Stimulated activated CD4-positive, alpha-beta T cell treated with anti-CD3 and anti-CD28 coated beads, Interleukin-4, amount 100 ng/mL, for 1 hour (primary cell): ENCODE measurements at places on chromosomes 1 and 21.

DNA sequence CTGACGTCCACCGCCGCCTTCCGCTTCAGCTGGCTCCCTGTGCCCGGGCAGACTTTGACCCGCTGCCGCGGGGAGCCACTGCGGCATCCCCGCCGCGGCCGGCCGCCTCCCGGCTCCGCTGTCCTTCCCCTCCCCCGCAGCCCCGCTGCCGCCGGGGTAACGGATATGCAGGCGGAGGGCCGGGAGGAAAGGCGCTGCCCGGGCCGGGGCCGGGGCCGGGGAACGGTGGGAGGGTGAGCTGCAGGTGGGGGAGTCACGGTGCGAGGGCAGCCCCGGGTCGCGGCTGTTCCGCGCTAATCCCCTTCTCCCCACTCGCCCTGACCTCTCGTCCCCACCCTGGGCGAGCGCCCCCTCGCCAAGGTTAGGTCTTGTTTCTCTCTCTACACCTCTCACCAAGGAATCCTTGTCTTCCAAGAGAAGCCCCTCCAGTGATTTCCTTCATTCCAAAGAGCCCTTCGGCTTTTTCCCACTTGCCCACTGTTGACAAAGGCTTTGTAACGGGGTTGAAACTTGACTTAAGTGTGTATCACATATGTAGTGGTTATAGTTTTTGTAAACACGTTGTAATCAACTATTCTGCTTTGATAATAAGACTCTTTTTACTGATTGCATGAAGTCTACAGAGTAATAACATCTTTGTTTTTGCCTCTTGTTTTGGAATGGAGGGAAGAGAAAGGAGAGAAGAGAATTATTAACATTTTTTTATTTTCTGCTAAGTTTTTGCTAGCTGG, 669 bp downstream of the XPR1 start:
- DNase-seq = peak; percentile 65

- DNase-seq = no peak
These were observed 4.4 kb upstream of the SAMD11 start for GRCh38 chr1:919271-919872.

GRCh38 chr1:237013608-237014007, 9.4 kb upstream of the MT1HL1 start:
- no peak for DNase-seq

DNA sequence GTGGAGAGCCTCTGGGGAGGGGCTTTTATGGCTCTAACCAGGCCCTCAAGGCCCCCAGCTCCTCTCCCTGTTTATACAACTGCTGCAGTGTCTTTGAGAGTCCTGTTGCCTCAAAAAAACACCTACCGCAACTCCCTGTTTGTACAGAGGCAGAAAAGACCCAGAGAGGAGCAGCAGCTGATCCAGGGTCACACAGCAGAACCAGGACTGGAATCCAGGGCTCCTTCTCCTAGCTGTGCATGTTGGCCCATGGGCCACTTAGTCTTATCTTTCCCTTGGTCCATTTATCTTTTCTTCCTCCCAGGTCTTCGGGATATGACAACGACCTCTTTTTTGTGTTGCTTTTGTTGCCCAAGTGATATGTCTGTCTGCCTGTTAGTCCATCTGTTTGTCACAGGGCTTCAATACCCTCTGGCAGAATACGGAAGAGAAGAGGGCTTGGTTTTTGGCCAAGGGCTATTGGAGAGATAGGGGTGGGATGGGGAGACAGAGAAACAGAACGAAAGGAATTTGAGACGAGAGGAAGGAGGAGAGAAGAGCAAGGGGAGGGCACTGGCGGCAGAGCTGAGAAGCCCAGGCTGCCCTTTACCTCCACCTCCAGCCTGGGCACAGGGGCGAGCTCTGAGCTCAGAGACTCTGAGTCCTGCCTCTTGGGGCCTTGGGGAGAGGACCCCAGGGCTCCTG, 33.5 kb upstream of the WASF2 start:
- no peak for DNase-seq

DNA sequence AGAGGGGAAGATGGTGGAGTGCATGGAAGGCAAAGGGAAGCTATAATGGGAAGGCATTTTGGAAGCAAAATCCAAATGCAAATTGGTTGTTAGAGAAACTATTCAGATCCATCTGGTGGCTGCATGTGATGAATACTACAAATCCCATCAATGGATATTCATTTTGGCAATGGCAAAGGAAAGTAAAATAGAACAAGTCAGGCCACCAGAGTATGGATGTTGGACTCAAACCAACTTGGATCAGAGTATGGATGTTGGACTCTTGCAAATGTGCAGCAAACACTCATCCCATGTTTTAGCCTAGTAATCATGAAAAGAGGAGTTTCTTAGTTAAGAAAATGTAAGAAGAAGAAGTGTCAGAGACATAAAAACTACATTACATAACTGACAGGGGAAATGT, 289.6 kb upstream of the DAB1 start:
- DNase-seq = no peak

GRCh38 chr1:93016171-93016570, 54.9 kb upstream of the DIPK1A start:
- no peak for DNase-seq

DNA sequence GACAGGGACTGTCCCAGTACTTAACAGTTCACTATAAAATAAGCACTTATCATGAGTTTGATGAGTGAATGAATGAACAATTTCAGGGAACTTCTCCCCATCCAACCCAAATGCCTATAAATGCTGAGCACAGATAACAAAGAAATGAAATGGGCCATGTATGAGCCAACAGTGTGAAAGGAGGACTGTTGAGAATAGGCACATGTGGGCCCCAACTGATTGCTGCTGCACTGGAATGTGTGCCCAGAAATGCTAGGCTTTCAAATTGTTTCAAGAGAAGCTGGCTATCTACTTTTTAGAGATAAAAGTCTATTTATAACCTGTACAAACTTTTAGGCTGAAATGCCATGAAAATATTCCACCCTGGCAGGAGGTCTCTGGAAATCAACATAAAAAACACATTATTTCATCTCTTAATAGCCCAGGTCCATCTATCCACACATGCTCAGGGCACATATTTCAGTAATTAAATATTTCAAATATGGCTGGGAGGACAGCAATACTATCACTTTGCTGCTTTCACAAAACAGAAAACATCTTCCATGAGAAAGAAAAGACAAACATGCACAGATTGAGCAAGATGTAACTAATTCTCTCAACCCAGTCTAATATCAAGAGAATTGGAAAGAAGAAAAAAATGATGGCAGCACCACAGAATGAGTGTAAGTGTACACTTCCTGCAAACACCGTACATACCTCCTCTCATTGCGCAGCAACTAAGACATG, 49.8 kb downstream of the COLGALT2 start:
- DNase-seq = no peak

GRCh38 chr1:22884806-22885530, 87.7 kb downstream of the LACTBL1 start:
- DNase-seq = no peak

GRCh38 chr1:244945109-244945671, 80.8 kb upstream of the HNRNPU start:
- no peak for DNase-seq

DNA sequence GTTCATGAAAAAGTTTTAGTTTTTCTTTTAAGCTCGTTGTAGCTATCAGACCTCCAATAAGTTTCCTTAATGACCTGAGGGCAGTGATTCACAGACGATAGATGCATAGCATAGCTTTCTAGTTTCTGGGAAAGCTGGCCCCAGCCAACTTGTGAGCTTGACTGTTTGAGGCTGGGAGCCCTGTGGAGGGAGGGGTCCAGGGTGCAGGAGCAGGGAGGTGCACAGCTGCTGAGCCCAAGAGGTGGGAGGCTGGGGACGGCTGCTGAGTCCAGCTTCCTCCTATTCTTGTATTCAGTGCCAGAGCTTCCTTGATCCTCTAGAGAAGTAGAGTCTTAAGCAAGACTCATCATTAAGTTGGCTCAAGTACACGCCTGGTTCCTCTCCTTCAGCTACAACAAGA, 11.0 kb upstream of the AVPR1B start:
- DNase-seq = no peak

- no peak for DNase-seq
These were observed 100.1 kb downstream of the ATF6 start for GRCh38 chr1:161866241-161866640.

GRCh38 chr1:10484521-10484920, 9.8 kb downstream of the PEX14 start:
- DNase-seq = no peak

DNA sequence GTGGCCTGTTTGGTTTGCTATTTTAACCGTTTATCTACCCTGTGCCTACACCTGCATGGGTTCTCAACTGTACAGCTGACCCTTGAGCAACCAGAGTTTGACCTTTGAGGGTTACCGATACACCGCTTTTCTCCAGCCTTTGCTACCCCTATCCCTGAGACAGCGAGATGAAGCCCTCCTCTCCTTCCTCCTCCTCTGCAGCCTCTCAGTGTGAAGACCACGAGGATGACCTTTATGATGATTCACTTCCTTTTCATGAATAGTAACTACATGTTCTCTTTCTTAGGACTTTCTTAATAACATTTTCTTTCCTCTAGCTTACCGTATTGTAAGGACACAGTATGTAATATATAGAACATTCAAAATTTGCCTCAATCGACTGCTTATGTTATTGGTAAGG, 14.5 kb upstream of the RNF187 start:
- no peak for DNase-seq

DNA sequence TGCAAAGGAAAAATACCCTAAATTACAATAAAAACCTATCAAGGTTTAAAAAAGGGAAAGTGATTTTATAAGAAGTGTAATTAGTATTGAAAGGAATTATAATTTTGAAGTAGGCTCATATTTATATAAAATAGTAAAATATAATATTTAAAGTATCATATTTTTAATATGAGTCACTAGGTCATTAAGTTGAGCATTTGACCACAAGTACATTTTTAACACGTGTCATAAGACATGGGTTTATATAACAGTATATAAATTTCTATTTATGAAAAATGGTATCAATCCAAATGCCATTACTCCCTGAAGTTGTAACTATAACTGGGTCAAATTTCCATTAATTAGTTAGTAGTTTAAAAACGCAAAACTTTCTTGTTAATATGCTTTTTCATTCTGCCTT, 365.9 kb downstream of the COL11A1 start:
- DNase-seq = no peak

DNA sequence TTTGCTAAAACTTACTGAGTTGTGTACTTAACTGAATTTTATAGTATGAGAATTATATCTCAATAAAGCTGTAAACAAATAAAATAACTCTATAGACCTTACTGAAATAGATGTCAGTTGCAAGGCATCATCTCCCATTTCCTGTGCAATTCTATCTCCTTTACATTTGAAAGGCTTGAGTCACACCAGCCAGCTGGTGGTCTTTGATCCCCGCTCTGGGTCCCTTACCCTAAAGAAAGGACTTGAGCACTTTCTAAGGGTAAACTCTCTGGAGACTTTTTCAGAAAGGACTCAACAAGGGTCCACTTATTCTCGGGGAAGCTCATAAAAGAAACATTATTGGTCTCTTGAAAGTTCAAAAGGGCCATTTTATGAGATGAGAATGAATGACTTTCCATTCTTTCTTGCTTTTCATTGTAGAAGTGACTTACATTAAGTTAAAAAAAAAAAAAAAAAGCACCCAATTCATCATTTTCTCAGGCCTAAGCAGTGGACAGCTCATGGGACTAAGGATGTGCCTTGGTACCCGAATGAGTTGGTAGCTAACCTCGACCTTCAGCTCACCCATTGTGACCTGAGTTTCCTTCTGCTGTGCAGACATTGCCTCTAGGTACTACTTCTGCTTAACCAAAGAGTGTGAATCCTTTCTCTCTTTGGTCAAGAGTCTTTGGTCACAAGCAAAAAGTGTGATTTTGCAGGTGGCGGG, 147.0 kb upstream of the COA6 start:
- DNase-seq = no peak

DNA sequence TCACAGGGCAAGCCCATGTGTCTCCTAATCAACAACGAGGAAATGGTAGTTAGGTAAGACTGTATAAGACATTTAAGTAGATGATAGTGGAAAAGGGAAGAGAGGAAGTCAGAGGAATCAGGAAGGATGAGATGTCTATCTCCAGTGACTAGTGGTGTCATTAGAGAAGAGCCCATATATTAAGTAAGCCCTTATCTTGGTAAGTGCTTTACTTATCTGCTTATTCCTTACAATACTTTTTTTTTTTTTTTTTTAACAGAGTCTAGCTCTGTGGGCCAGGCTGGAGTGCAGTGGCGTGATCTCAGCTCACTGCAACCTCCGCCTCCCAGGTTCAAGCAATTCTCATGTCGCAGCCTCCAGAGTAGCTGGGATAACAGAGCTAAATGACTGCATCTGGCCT, 29.5 kb downstream of the RNF11 start:
- DNase-seq = no peak

GRCh38 chr1:102726417-102726816, 381.9 kb downstream of the COL11A1 start:
- no peak for DNase-seq

DNA sequence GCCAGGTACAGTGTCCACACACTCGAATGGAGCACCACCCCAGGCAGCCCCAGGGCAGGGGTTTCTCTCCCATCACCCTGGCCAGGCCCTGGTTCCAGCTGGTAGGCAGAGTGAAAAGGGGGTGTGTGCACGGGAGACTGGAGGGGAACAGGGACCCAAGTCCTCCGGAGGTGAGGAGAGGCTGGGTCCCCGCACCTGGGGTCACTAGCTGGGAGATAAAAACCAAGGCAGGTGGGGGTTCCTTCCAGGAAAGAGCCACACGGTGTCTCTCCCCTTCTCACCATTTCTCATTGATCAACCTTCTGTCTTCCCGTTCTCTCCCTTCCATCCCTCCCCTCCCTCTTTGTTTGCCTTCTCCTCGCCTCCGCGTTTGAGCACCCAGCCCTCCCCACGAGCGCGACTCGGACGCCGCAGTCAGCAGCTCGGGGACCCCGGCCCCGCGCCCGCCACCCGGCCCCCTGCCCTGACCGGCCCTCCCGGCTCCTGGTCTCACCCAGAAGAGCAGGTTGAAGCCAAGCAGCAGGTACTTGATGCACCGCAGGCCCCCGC, 358 bp downstream of the TSPAN2 start:
- DNase-seq = no peak

DNA sequence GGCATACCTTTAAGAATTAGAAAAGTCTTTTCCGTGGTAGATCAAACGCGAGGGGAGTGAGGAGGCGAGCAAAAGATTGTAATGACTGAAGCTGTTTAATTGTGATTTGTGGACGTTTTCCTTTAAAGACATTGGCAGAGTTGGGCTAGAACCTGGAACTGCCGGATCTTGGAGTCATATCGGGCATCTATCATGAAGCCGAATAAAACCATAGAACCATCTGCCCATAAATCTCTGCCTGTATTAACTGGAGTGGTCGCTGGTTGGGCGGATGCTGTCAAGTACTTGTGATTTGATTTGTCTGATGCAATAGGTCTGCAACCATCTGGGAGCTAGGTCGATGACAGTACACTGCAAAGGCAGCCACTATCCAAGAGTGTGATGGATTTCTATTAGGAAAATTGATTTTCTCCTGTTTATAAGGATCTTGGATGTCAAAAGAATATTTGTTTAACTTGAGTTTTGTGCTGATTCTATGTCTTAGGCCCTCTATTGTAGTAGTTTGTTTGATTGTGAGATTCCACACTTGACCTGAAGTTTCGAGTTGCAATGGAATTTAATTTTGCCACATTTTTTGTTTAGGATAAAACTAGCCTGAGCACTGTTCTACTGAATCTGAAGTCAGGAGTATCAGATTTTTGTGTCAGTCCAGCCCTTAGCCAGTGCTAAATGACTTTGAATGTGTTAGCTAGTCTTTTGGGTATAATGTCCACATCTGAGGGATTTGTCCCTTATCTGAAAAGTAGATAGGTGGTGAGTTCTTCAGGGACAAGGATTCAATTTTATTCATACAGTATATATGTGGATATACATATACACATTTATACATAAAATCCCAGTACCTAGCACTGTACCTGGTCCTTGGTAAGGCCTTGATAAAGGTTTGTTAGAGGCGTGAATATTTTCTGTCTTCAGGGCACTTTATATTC, 1.2 kb downstream of the SARS1 start:
- DNase-seq = peak; percentile 35
